ENCODE measurements at places on chromosomes 6 and 20. TPM values are rescaled to one million over a fixed set of nuclear protein-coding genes. Genes with fewer than 3 reads are reported as not detected.
A peak's percentile ranks its signal among the peaks of the same experiment; 100 is the strongest.

- DNase-seq, result no peak
Observed at GRCh38 chr6:149500096-149500495, 15.3 kb upstream of the ZC3H12D start.

DNA sequence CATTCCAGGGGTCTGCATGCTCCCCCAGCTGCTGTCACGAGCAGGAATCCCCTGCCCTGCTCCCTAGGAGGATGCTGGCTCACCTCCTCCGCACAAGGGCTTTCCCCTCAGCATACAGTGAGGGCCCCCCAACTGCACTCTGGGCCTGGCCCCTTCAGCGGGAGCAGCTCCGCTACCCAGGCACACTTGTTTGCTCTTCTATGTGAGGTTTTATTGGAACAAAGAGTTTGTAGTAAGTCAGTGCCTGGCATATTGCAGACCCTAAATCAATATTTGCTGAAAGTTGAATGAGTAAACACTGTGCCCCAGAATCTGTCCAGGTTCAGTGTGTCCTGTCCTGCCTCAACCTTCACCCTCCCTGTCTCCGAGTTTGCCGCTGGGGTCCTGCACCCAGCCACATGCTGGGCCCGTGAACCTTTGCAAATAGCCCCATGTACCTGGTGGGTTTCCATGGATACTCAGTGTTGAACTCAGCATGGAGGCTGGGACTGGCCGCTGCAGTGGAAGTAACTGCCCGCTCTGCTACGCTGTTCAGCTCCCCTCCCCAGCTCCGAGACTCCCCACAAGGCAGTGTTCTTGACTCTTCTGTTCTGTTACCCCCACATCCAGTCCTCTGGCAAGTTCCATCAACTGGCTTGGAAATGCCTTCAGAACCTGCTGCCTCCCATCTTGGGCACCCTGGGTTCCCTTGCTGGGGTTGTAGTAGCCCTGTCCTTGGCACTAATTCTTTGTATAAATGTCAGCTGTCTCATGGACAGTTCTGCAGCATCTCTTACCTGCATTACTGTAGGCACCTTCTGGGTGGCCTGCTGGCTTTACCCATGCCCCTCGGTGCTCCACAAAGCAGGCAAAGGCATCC lies 15.7 kb downstream of the SLC22A1 start:
- no peak for DNase-seq

DNA sequence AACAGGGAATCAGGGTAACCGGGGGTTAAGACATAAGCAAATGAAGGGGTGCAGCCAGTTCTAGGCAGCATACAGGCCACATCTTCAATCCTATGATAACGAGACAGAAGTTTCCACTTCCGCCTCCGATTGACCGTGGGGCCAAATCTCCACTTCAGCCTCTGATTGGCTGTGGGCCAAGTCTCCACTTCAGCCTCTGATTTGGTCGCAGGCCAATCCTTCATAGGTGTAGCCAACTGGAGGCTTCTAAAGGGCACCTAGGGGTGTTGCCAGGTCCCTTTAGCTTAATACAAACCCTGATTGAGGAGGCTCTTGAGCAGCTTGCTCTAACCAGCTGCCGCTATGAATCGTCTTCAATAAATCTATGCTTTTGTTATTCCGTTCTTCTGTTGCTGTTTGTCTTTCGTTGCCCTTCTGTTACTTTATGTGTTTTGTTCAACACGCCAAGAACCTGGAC lies 2.1 kb upstream of the ERGIC3 start:
- peak; percentile 83 for DNase-seq

- no peak for DNase-seq
Observed at GRCh38 chr6:16700202-16700915, 60.9 kb downstream of the ATXN1 start.

DNA sequence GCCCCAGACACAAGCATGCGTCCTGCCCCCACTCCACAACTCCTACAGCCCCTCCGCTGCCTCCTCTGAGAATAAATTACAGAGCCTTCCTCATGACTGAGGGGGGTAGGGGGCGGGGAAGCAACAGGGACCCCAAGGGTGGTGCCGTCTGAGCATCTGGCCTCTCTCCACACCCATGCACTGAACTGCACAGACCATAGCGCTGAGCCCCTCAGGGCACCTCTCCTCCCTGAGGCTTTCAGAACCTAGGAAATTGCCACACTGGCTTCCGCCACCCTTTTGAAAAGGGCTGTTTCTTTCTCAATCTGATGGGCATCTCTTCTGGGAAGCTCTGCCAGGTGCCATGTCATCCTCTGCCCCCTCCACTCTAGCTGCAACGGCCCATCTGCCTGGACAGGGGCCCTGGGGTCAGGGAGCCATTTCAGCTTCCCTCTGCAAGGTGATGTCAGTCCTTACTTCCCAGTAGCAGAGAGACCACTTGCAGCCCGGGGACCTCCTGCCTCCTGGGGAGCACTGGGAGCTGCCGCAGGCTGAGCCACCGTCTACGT lies 2.5 kb downstream of the CST7 start:
- DNase-seq, result peak; percentile 40

DNA sequence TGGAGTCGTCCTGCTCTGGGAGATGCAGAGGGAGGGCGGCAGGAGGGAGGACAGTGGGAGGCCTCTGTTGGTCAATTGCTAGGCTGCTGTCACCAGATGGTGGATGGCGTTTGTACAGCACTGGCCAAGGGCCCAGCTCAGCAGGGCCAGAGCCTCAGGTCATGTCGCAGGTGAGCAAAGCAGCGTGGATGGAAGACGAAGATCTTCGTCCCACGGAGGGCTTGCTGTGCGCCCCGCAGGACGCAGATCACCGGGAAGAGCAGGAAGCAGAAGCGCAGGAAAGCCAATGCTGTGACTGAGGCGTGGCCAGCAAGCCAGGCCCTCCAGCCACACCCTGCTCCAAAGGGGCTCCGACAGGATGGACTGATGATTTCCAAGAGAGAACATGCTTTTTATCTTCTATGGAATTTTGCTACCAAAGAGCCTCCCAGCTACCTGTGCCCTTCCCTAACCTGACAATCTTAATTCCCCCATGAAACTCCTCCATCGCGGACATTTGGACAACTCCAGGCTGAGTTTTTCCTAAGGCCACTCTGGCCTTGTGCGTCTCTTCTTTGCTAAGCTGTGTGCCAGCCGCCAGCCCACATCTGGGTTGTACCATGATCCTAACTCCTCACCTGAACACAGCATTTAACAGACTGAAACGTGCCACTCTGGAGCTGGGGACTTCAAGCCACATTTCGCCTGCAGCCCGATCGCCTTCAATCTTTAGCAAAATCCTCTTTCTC lies 3.5 kb upstream of the SLCO4A1 start:
- no peak for DNase-seq

DNA sequence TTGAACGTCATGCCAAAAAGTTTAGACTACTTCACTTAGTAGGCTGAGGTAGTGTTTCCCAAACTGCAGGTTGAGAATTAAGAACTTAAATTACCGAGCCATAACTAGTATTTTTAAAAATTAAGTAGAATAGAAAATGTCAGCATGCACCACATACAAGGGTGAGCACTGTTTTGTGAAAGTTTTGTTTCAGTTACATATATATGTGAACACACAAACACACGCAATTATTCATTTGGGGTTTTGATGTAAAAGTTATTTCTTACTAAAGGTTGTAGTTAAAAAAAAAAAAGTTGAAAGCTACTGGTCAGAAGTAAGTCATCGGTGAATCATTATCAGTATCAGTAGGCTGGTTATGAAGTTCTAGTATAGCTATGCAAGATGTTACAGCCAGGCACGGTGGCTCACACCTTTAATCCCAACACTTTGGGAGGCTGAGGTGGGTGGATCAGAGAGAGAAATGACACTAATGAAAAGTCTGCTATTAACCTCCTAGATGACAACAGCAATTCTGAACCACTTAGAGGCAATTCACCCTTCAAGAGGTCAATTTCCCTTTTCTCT lies 24.1 kb downstream of the FASTKD5 start:
- DNase-seq, result no peak

GRCh38 chr20:38198238-38198861 lies 33.3 kb upstream of the TGM2 start:
- DNase-seq, result no peak

DNA sequence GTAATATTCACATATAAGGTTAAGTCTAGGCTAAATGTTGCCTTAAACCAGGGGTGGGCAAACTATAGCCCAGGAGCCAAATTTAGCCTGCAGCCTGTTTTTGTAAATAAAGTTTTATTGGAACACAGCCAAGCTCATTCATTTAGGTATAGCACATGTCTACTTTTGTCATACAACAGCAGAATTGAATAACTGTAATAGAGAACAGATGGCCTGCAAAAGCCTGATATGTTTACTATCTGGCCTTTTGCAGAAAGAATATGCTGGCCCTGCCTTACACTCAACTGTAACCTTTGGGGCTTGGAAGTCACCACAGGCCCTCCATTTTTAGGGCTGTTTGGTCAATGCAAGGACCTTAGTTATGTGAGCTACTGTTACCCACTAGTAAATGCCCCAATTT lies 17.7 kb upstream of the BCLAF1 start:
- no peak for DNase-seq

DNA sequence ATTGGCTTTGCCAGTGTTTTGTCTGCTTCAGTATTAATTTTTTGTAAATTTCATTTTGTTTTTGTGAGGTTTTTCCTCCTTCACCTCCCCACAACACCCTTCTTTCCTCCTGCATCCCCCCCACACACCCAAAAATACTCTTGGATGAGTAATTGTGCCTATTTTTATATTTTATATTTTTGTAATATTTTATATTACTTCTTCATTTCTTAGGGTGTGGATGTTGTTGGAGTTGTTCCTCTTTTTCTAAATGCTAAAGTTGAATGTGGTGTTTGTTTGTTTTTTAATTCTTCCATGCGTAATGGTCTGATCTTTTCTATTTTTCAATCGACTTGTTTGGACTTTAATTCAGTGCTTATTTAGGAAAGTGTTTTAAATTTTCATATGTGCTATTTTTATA lies 420.5 kb upstream of the SOX4 start:
- no peak for DNase-seq

DNA sequence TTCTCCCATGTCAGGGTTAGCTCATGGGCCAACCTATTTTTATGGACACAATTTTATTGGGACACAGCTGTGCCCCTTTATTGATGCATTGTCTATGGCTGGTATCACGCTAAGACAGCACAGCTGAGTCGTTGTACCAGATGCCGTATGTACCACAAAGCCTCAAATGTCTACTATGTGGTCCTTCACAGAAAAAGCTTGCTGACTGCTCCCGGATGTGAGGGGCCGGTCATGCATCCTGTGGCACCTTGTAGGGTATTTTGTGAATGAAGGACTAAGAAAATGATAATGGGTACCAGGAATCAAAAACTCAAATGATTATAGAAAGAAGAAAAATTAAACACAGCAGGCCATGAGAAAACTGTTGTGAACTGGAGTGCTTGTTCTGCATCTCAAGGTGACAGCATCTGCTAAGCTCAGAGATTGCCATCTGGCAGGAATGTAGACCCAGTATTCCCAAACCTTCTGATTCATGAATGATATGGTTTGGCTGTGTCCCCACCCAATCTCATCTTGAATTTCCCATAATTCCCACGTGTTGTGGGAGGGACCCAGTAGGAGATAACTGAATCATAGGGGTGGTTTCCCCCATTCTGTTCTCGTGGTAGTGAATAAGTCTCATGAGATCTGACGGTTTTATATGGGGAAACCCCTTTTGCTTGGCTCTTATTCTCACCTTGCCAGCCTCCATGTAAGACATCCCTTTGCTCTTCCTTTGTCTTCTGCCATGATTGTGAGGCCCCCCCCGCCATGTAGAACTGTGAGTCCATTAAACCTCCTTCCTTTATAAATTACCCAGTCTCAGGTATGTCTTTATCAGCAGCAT lies 248.5 kb downstream of the TSHZ2 start:
- DNase-seq, result no peak

GRCh38 chr6:91330896-91331295 lies 744.0 kb upstream of the MAP3K7 start:
- DNase-seq, result no peak

DNA sequence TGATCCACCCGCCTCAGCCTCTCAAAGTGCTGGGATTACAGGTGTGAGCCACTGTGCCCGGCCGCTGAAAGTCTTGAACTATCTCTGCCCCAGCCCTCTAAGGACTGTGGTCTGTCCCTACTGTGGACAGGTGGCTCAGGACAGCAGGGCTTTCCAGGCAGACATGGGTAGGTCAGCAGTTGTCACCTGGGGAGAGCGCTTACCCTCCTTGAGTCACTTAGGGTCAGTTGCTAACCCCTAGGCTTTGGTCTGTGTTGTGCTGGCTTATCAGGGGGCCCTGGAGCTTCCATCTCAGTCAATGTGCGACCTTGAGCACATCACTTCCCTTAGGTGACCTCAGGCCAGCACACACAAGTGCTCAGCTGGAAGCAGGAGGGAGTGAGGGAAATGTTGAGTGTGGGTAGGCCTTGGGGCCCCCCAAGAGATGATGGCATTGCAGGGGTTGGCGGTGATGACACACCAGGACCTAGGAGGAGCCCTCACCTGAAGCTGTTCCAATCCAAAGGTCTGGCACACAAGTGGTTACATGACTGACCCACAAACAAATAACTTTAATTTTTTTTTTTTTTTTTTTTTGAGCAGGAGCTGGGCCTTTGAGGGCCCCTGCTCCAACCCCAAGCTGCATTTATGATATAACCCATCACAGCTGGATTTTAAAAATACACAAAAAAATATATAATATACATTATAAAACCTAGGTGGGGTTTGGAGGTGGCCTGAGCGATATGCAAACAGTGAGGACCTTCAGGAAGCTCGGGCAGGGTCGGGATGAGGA lies 5.1 kb downstream of the RPL10A start:
- DNase-seq, result no peak

Gene SYCP2L
- not detected for total RNA-seq

Gene UNC93A
- total RNA-seq, result 11.5 TPM

Gene PLEKHG1
- total RNA-seq, result 76.1 TPM

Gene C20orf144
- not detected for total RNA-seq

Gene EDN3
- total RNA-seq, result 112 TPM

Gene ATG5
- 54.8 TPM for total RNA-seq

Gene TP53INP2
- total RNA-seq, result 33.2 TPM

Gene NEDD9
- total RNA-seq, result 90.0 TPM
